Stimulated activated CD4-positive, alpha-beta T cell treated with anti-CD3 and anti-CD28 coated beads, Interleukin-2, amount 100 ng/mL, for 48 hours (primary cell): ENCODE measurements at places on chromosomes 3 and 15.

- DNase-seq = no peak
Measured at GRCh38 chr15:75920079-75920478, 16.4 kb downstream of the FBXO22 start.

DNA sequence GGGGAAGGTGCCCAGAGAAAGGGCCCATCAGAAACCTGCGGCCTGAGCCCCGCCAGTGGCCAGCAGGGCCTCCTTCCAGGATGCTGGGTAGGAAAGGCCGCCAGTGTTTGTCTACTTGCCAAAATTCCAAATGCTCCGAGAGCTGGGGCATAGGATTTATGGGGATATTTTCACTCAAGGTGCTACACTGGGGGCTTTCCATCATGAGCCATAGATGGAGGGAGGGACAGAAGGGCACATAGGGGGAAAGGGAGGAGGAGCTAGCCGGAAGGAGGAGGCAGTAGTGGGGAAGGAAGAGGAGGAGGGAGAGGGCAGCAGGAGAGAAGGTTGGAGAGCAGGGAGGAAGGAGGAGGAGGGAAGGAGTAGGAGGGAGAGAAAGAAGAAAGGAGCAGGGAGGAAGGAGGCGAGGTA lies 494.7 kb upstream of the PROK2 start:
- DNase-seq = no peak

DNA sequence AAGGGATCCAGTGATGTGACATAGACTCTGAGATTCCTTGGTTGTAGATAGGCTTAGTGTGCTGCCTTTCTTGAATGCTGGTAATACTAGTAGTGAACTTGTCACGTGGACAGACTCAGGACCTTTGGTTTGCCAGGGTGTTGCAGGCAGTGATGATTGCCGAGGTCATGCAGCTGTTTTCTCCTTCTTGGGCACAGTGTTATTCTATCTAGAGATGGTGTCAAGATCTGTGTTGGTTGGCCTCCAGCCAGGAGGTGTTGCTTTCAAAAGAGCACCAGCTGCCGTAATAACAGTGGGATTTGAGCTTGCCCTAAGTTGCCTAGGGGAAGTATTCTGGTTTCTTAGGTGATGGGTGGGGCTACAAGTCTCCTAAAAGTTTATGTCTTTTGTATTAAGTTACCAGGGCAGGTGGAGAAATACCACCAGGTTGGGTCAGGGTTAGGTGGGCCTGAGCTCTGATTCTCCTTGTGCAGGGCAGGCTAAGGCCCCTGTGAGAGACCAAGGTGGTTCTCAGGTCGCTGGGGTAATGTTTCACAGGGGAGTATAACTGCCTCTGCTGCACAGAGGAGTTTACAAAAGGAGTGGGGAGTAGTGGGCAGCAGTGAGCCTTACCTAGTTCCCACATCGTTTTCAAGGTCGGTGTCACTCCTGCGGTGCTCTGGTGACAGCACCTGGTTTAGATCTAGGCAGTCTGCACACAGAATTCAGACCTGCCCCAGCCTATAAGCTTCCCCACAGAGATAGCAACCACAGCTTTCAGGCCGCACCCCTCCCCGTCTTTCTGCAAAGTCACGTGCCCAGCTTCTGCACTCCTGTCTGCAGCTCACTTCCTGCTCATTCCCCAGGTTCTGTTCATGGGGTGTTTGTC lies 350.3 kb downstream of the DOCK3 start:
- DNase-seq = peak; percentile 26

DNA sequence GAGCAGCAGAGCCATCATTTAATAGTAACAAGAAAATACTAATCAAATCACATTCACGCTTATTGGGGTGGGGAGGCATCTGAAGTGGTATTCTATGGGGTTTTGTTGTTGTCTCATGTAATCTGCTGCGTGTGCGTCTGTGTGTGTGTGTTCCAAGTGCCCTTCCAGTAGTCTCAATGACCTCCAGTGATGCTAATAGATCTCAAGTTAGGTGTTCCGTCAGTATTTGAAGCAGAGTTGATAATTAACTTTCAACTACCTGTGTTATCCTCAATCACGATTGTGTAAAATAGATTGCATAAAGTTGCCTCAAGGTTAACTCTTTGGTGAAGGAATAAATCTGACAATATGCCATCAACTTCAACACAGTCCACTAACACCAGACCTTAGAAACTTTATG lies 375.0 kb downstream of the MECOM start:
- no peak for DNase-seq

DNA sequence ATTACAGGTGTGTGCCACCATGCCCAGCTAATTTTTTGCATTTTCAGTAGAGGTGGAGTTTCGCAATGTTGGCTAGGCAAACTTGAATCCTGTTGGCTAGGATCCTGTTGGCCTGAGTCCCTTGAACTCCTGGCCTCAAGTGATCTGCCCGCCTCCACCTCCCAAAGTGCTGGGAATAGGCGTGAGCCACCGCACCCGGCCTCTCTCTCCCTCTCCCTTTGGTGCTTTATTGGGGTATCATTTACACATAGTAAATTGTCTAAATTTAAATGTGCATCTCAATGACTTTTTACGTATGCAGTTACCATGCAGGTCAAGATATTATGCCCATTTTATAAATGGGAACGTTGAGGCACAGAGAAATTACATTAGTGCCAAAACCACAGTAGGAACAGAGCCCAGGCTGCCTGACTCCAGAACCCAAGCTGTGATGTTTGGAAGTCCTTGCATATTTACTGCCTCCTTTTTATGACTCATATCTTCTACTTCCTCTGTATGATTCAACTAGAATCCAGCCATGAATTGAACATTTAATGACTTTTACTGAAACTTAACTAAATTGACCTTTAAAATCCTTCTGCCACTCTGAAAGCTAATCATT lies 34.0 kb upstream of the RPP14 start:
- no peak for DNase-seq

GRCh38 chr3:59266551-59266950 lies 216.7 kb upstream of the CFAP20DC start:
- DNase-seq = no peak

DNA sequence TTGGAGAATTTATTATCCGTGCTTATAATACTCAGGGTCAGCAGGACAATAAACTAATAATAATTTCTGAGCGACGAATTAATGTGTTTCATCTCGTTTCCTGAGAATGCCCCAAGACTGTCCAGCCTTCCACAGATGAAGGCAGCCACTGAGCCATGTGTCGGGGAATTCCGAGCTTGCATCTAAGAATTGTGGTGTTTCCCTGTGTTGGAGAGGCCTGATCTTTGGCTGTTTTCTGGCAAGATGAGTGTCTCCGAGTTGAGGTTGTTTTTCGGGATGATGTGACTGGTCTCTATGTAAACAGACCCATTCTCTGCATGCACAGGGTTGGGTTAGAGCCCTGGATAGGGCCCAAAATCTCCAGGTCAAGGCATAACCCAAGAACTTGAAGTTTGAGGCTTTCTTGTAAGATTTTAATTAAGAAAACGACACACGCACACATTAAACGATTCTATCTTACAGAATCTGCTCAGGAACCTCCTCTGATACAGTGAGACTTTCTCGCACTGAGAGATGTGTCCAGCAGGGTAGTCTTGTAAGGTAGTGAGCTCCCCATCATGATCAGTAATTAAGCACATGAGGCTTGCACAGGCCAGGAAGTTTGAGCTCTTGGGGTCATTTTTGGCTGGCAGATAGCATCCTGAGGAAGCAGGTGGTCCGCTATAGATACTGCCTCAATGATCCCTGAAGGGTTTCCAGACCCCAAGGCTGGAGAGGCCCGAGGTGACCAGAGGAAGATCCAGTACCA lies 14.4 kb downstream of the FGD5 start:
- no peak for DNase-seq

- no peak for DNase-seq
Measured at GRCh38 chr15:25624504-25625177, 185.8 kb upstream of the UBE3A start.

DNA sequence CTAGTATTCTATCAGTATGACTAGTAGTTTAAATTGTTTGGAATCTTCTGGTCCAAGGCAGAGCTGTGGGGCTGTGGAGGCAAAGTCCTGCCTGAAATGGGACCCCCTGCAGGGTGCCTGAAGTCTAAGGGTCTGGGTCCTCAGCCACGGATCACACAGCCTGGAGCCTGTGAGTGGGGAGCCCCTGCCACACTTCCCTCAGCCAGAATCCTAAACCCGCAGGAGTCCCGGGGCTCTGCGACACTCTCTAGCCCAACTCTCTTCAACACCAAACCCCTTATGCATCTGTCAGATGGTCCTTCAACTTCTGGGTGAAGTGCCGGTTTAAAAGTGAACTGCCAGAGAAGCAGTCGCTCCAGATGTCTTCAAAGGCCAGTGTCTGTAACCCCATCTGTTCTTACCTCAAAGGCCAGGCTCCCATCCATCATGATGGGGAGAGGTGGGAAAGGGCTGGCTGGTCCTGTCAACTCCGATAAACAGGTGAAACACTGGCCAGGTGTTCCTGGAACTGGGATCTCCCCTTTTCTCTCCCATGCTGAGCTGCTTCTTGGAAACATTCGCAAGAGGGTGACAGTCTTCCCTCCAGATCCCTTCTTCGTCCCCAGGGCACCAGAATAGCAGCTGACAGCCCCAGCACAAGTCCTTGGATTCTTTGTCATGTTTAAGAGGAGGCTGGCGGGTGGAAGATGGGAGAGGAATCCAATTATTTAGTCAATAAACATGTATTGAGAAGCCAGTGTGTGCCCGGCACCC lies 45.6 kb downstream of the CPN2 start:
- DNase-seq = no peak

DNA sequence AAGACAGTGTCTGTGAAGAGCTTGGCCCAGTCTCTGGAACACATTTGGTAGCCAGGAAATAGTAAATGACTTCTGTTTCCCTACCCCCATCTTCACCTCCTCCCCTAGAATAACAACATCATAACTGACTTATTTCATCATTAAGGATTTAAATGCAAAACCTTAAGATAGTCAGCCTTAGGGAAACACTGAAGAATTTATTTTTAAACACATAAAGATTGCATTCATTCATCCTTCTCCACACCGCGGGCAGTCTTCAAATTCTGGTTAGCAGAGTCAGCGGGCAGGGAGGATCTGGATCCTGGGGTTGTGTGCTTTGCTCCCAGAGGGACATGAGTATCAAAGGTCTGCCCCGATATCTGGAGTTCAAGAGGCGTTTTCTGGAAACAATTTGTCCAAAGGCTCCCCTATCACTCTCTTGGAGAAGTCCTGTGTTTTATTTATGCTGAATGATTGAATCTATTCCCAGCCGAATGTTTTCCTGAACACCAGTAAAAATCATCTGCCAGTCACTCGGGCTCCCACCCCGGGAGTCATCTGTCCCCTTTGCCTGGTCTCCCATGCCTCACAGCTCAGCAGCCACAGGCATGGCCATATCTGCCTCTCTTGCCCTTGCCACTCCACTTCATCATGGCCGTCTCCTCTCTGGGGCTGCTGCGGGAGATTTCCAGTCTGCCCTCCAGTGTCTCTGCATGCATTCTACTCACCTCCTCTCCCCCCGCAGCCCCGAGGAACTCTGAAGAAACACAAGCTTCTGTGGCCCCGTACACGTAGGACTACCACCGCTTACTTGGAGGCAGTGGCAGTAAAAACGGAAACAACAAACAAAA lies 234.7 kb upstream of the CTDSPL start:
- DNase-seq = no peak

DNA sequence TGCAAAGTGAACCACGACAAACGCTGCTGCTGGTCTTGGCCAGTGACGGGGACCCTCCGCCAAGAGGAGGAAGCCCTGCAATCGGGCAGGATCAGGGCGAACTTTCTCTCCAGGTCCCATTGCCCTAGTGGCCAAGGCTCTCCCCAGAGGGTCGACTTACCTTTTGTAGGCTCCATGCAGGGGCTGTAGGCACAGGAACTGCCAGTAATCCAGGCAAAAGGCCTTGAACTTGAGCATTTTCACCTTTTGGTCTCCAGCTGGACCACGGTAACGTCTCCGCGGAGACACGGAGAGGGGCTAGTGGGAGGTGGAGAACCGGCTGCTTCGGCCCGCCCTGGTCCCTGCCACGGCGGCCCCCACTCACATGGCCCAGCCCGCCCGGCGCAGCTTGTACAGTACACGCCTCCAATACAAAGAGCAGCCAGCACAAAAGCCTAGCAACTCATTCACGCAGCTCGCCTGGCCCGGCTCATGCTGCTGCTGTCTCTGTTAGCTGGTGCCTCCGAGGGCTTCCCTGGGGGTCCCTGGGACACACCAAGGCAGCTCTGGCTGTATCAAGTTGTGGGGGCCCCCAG lies 31.0 kb downstream of the IQSEC1 start:
- no peak for DNase-seq

- no peak for DNase-seq
Measured at GRCh38 chr15:49817100-49817499, 196.3 kb downstream of the DTWD1 start.

DNA sequence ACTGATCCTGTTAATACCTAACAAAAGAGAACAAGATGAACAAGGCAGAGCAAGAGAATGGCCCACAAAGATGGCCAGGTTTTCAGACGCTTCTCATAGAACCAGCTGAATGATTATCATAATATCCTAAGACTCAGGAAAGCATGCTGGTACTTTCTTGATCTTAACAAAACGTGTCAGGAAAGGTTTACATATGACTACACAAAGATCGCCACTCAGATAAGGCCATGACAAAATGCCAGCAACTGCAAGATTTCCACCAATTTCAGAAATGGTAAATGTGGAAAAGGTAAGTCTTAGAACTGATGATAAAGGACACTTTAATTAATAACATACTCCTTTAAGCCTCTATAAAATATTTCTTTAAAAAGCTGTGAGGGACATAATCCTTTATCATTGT lies 108.8 kb downstream of the DLG1 start:
- no peak for DNase-seq

DNA sequence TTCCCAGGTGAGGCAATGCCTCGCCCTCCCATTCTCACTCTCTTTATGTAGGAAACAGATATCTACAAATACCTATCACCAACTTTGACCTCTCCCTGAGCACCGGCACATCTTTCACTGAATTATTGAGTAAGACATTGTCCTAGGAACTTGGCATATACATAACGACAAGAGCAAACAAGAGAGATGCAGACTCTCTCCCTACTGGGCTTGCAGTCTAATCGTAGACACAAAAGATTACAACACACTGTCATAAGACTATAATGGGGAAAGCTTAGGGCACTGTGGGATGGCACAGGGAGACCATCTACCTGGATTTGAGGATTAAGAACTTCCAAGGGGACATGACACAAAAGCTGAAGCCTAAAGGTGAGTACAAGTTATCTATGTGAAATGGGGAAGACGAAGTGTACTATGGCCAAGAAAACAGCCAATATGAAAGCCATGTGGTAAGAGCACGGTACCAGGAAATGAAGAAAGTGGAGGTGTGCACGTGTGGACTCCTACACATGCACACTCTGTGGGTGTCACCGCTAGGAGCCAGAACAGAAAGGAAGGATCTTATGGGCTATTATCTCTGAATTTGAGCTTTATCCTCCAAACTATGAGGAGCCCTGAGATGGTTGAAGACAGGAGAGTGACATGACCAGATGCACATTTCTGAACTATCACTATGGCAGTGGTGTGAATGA lies 218.8 kb upstream of the STRIT1 start:
- DNase-seq = no peak

- no peak for DNase-seq
Measured at GRCh38 chr15:96323319-96324145, 7.0 kb upstream of the NR2F2 start.

- DNase-seq = no peak
Measured at GRCh38 chr3:72255191-72255590, 470.2 kb upstream of the PROK2 start.

GRCh38 chr15:49964061-49964460 lies 155.0 kb downstream of the ATP8B4 start:
- DNase-seq = no peak

GRCh38 chr3:148975696-148976095 lies 15.6 kb upstream of the GYG1 start:
- DNase-seq = no peak

- DNase-seq = no peak
Measured at GRCh38 chr15:96171853-96172296, 158.6 kb upstream of the NR2F2 start.

GRCh38 chr3:38583688-38584087 lies 65.8 kb downstream of the SCN5A start:
- no peak for DNase-seq
